Keratinocyte (primary cell): ENCODE measurements at places on chromosomes 1 and 21. TPM values are rescaled to one million over a fixed set of nuclear protein-coding genes. Genes with fewer than 3 reads are reported as not detected.

Gene TNNI3K
- polyA plus RNA-seq, result 0.36 to 0.41 TPM in 2 of 3 replicates, not detected in the other

Gene NTNG1
- 3.2 to 8.5 TPM (median 8.1 TPM) in 3 replicates for polyA plus RNA-seq

Gene OLIG2
- polyA plus RNA-seq, result not detected in 3 replicates

Gene TMED5
- 34.5 to 55.4 TPM (median 35.2 TPM) in 3 replicates for polyA plus RNA-seq

Gene NBPF4
- not detected in 3 replicates for polyA plus RNA-seq

Gene DNASE2B
- polyA plus RNA-seq, result not detected in 3 replicates

Gene SLC19A2
- polyA plus RNA-seq, result 6.8 to 12.4 TPM (median 11.9 TPM) in 3 replicates

Gene OR2L13
- polyA plus RNA-seq, result not detected in 3 replicates

Gene C1orf141
- not detected in 3 replicates for polyA plus RNA-seq

Gene AGL
- polyA plus RNA-seq, result 5.6 to 8.2 TPM (median 6.1 TPM) in 3 replicates

Gene SLC44A5
- 0.31 to 0.72 TPM (median 0.49 TPM) in 3 replicates for polyA plus RNA-seq

Gene DIRAS3
- 0.14 to 0.23 TPM (median 0.20 TPM) in 3 replicates for polyA plus RNA-seq

Gene MROH9
- 0.04 to 0.07 TPM (median 0.05 TPM) in 3 replicates for polyA plus RNA-seq

Gene CREB3L4
- polyA plus RNA-seq, result 6.0 to 6.3 TPM (median 6.2 TPM) in 3 replicates

Gene OBSCN
- 1.6 to 3.5 TPM (median 1.8 TPM) in 3 replicates for polyA plus RNA-seq

Gene CELA2A
- polyA plus RNA-seq, result not detected in 3 replicates

Gene WARS2
- 8.3 to 12.8 TPM (median 10.3 TPM) in 3 replicates for polyA plus RNA-seq

Gene BARHL2
- polyA plus RNA-seq, result not detected in 3 replicates

Gene FAM76A
- polyA plus RNA-seq, result 7.1 to 13.5 TPM (median 12.0 TPM) in 3 replicates

Gene RPE65
- not detected in 3 replicates for polyA plus RNA-seq

Gene DYRK3
- 9.9 to 15.0 TPM (median 11.8 TPM) in 3 replicates for polyA plus RNA-seq

Gene FCRL5
- 0.03 TPM in 1 of 3 replicates, not detected in the others for polyA plus RNA-seq

Gene C2CD4D
- 0.05 to 0.08 TPM (median 0.05 TPM) in 3 replicates for polyA plus RNA-seq

Gene SDC3
- polyA plus RNA-seq, result 5.6 to 14.5 TPM (median 8.8 TPM) in 3 replicates

Gene HMGN2
- polyA plus RNA-seq, result 38.5 to 222 TPM (median 130 TPM) in 3 replicates

Gene CFAP107
- not detected in 3 replicates for polyA plus RNA-seq

Gene TNFRSF1B
- 0.02 to 0.04 TPM (median 0.04 TPM) in 3 replicates for polyA plus RNA-seq

Gene NOTCH2NLA
- 30.4 to 44.1 TPM (median 31.0 TPM) in 3 replicates for polyA plus RNA-seq

Gene RPTN
- polyA plus RNA-seq, result 0.37 to 0.64 TPM (median 0.42 TPM) in 3 replicates

Gene APCS
- not detected in 3 replicates for polyA plus RNA-seq

Gene RNF186
- polyA plus RNA-seq, result not detected in 3 replicates

Gene CELA3A
- not detected in 3 replicates for polyA plus RNA-seq

Gene BSND
- not detected in 3 replicates for polyA plus RNA-seq

Gene RGL1
- polyA plus RNA-seq, result 0.88 to 1.5 TPM (median 1.2 TPM) in 3 replicates

Gene MATN1
- polyA plus RNA-seq, result 0.05 to 0.13 TPM in 2 of 3 replicates, not detected in the other

Gene VHLL
- 0.22 TPM in 1 of 3 replicates, not detected in the others for polyA plus RNA-seq

Gene RUNX1
- 25.5 to 91.0 TPM (median 44.9 TPM) in 3 replicates for polyA plus RNA-seq

Gene GGPS1
- 28.4 to 40.8 TPM (median 33.1 TPM) in 3 replicates for polyA plus RNA-seq

Gene FAM78B
- 0.07 to 0.11 TPM (median 0.08 TPM) in 3 replicates for polyA plus RNA-seq

Gene SLC16A1
- 221 to 269 TPM (median 242 TPM) in 3 replicates for polyA plus RNA-seq

Gene FCRL6
- polyA plus RNA-seq, result not detected in 3 replicates

Gene RHCE
- polyA plus RNA-seq, result 0.08 to 0.20 TPM (median 0.09 TPM) in 3 replicates

Gene NCAM2
- polyA plus RNA-seq, result 0.02 to 0.23 TPM (median 0.16 TPM) in 3 replicates

Gene INPP5B
- polyA plus RNA-seq, result 3.4 to 6.4 TPM (median 6.0 TPM) in 3 replicates

Gene MROH7
- polyA plus RNA-seq, result 0.05 to 0.12 TPM in 2 of 3 replicates, not detected in the other

Gene SELE
- polyA plus RNA-seq, result not detected in 3 replicates

Gene CFHR2
- polyA plus RNA-seq, result not detected in 3 replicates

Gene HENMT1
- 1.2 to 1.7 TPM (median 1.6 TPM) in 3 replicates for polyA plus RNA-seq

Gene UTS2
- not detected in 3 replicates for polyA plus RNA-seq

Gene ZFP69
- 2.2 to 3.5 TPM (median 2.3 TPM) in 3 replicates for polyA plus RNA-seq

Gene CFAP45
- polyA plus RNA-seq, result 0.82 to 3.0 TPM (median 2.3 TPM) in 3 replicates

Gene RER1
- polyA plus RNA-seq, result 242 to 297 TPM (median 254 TPM) in 3 replicates
